Stimulated activated CD8-positive, alpha-beta memory T cell treated with anti-CD3 and anti-CD28 coated beads, Interleukin-7, amount 100 ng/mL, for 1 hour (primary cell): ENCODE measurements at places on chromosomes 5 and 9.

GRCh38 chr5:96687080-96687479 is 24.9 kb downstream of the CAST start:
- no peak for DNase-seq

DNA sequence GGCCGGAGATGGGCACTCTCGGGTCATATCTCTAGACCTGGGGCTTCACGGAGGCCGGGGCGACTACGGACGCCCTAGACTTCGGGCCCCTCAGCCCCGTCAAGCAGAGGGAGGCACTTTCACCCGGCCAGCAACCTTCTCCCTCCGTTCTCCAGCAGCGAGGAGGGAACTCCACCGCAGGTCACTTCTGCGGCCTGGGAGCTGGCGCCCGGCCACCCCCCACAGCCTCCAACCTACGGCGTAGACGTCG is 201 bp downstream of the DOLK start:
- DNase-seq = no peak

- no peak for DNase-seq
These were observed 24.4 kb upstream of the GRPEL2 start for GRCh38 chr5:149320791-149321330.

DNA sequence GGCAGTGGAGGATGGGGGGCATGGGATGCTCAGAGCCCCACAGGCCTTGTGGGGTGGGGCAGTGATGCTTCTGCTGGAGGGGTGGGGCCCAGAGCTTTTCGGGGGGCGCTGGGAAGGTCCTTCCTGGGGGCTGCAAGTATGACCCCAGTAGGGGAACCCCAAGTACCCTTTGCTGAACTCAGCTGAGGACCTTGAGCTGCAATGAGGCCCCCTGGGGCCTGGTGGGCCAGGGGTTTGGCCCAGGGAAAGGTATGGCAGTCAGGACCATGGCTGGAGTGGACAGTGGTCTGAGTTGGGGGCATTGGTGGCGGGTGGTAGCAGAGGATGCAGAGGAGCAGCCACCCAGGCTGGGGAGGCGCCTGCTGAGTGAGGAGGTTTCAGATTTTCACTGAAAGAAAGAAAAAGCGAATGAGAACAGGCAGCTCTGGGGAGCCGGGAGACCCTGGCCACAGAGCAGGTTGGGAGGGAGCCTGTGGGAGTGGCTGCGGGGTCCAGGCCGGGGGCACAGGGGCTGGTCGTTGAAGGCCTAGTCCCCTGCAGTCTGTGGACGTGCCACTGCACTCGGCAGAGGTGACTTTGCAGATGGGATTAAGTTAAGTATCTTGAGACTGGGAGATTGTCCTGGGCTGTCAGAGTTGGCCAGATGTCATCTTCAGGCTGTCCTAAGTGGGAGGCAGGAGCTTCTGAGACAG is 19.2 kb downstream of the WNK2 start:
- DNase-seq = no peak

DNA sequence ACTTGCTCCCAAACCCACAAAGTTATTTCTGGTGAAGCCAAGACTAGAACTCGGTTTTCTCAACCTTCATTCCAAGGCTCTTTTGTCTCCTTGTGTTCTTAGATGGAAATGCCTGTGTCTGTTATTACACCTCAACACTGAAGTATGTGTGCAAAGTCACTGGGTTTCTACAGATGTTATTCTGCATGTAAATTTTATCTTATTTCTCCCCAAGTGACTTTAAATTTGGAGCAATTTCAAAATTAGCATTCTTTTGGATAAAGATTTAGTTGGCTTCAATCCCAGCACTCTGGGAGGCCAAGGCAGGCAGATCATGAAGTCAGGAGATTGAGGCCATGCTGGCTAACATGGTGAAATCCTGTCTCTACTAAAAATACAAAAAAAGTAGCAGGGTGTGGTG is 104.4 kb upstream of the GNA14 start:
- DNase-seq = no peak
